ENCODE measurements at places on chromosomes 6 and 20.

GRCh38 chr6:122730775-122731386, 48.6 kb upstream of the FABP7 start:
- DNase-seq = peak; percentile 32

DNA sequence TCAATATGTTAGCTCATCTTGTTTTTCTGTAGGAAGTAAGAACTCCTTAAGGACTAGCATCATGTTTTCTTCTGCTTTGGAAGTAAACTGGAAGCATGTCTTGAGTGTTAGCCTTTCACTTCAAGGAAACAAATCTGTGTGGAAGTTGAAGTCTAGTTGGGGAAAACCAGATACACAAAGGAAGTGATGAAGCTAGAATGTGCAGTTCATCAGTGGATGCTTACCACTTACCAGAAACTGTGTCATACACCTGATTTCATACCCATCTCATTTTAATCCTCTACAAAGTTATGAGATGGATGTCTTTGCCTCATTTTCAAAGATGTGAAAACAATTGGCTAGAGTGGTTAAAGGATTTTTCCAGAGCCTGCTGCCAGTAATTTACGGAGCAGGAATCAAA, 75.8 kb downstream of the TMEM170B start:
- DNase-seq = no peak

DNA sequence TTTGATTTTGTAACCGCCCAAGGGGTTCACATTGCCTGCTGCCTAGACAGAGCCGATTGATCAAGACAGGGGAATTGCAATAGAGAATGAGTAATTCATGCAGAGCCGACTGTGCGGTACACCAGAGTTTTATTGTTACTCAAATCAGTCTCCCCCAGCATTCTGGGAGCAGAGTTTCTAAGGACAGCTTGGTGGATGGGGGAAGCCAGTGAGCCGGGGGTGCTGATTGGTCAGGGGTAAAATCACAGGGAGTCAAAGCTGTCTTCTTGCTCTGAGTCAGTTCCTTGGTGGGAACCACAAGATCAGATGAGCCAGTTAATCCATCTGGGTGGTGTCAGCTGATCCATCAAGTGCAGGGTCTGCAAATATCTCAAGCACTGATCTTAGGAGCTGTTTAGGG, 60.0 kb upstream of the EZR start:
- DNase-seq = peak; percentile 49

- DNase-seq = no peak
Measured at GRCh38 chr6:138824482-138825144, 28.7 kb downstream of the ECT2L start.

DNA sequence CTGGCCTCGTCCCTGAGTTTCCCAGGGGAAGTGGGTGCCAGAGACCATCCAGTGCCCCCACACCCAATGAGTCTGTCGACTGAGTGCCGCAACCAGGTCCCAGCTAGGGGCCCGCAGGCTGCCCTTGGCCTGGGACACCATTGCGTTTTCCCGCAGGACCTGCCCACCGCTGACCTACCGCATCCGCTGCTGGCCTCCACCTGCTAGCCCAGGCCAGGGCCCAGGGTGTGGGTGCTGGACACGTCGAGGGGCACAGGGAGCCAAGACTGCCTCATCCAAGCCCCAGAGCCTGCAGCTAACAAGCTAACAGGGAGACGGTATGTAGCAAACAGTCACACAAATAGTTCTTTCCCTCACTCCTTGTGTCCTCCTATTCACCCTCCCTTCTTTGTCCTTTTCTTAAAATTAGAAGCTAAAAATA, 97.7 kb downstream of the TMEM242 start:
- no peak for DNase-seq

DNA sequence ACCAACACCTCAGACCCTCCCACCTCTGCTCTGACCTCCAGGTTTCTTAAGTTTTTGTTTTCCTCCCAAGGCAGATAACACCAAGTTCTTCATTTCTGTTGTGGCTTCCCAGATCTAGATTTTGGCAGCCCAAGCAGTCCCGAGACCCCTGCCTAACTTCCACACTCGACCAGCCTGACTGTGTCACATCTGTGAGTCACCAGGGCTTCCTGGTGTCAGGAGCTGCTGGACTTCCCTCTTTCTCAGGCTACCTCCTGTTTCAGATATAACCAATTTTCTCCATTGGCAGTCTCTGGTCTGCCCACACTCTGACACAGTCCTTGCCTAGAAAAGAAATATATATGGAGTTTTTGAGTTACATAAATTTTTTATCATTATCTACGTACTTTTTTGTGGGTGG, 46.1 kb upstream of the CCN6 start:
- no peak for DNase-seq

DNA sequence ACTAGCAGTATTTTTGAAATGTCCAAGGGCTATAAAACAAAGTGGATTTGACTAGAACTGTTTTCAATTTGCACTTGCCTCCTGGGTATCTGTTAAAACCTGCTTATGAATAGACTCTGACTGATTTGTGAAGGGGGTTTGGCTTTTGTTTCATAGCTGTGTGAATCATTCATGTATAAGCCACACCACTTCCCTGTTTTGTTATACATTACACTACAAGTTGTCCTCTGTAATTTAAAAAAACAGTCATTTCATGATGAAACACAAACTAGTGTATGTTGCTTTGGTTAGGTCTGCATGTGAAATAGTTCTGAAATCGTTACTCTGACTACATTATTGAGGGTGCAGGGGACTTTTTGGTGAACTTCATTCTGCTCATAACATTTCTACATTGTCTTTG, 121.7 kb downstream of the NKAIN2 start:
- no peak for DNase-seq

- no peak for DNase-seq
Measured at GRCh38 chr20:50188879-50189680, 1.6 kb upstream of the CEBPB start.

DNA sequence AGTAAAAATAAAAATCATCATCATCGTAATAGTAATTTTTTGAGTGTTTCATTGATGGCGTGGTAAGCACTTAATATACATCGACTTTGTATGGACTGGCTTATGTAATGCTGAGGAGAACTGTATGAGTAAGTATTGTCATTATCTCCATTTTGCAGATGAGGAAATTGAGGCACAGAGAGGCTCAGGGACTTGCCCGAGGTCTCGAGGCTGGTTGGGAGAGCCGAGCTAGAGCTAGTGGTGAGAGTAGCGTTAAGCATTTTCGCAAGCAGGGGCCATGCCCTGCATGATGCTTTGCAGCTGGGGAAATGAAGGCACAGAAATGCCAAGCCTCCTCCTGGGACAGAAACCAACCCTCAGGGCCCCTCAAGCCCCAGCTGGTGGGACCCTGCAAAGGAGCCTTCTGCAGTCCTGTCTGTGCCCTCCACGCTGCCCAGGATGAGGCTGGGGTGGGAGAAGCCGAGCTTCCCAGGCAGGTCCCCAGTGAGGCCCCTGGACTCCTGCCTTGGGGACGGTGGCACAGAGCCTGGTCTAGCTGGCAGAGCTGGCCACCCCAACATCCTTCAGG, 31.1 kb upstream of the STX16 start:
- DNase-seq = no peak

GRCh38 chr6:45212976-45213375, 115.2 kb upstream of the RUNX2 start:
- no peak for DNase-seq

- no peak for DNase-seq
Measured at GRCh38 chr6:111686249-111686931, 80.7 kb upstream of the TRAF3IP2 start.

GRCh38 chr6:43115365-43115764, 39.3 kb downstream of the PTK7 start:
- no peak for DNase-seq

- peak; percentile 58 for DNase-seq
Measured at GRCh38 chr20:44388466-44389023, 33.0 kb downstream of the HNF4A start.

- DNase-seq = no peak
Measured at GRCh38 chr20:45647441-45648050, 16.5 kb upstream of the WFDC9 start.

DNA sequence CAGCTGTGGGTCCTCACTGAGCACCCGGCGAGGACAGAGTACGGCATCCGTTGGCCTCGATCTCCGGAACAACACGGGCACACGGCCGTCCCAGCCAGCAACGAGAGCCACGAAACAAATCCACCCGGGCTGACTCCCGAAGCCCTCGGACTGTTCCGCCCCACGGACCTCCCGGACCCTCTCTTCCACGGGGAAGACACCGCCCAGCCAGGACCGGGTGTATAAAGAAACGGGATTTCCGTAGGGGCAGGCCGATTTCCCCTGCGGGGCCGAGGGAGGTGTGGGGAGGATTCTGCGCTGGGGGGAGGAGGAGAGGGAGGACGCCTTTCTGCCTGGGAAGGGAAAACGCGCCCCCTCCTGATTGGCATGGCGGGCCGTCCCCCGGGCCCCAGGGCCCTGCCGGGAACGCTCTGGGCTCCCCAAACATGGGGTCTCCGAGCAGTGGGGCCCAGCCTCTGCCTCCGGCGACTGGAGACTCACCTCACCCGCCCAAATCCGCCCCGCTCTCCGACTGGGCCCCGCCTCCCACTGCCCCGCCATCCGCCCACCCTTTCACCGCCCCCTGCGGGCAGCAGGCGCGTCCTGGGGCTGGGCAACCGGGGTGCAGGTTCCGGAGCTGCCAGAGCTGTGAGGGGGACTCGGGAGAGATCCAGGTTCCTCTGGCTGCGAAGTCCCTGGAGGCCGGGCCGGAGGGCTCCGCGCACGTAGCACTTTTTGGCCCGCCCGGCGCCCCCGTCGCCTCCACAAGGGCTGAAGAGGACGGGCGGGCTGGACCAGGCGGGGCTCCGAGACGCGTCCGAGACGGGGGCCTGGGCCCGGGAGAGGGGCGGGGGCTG, 679 bp upstream of the PPDPF start:
- peak; percentile 67 for DNase-seq

- no peak for DNase-seq
Measured at GRCh38 chr6:29760328-29760727, 37.1 kb downstream of the HLA-F start.

DNA sequence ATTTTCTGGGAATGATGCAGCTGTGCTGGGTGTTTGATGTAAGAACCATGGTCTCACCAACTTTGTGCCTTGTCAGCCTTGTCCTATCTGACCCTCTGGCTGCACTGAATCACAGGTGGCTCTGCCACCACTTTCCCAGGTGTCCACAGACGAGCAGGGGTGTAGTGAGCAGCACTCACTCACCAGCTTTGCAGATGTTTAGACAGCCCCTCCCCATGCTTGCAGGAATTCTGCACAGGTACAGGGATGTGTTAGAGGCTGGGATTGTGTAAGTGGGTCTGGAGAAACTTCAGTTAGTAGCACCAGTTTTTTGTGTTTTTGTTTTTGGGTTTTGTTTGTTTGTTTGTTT, 88.2 kb upstream of the NAA20 start:
- no peak for DNase-seq

GRCh38 chr6:158529629-158530028, 30.3 kb upstream of the TMEM181 start:
- DNase-seq = no peak

GRCh38 chr20:60281295-60281694, 323.1 kb downstream of the CDH26 start:
- DNase-seq = no peak

GRCh38 chr6:14194483-14194882, 76.9 kb downstream of the CD83 start:
- DNase-seq = no peak

GRCh38 chr6:62746161-62746560, 460.1 kb upstream of the KHDRBS2 start:
- no peak for DNase-seq

DNA sequence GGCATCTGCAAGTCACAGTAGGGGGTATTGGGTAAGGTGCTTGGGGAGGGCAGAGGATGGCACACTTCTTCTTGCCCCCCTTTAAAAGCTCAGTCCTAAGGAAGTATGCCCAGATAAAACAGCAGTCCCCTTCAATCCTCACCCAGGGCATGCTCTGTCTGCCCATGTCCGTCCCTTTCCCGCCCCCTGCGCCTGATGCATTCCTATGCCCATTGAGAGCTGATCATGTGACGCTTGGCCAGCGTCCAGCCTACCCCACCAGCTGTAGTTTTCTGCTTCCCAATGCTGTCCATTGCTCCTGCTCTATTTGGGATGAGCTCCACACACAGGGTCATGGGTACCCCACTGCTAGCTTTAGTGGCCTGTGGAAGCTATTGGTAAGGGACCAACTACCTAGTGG, 8.3 kb downstream of the SIGLEC1 start:
- DNase-seq = no peak

DNA sequence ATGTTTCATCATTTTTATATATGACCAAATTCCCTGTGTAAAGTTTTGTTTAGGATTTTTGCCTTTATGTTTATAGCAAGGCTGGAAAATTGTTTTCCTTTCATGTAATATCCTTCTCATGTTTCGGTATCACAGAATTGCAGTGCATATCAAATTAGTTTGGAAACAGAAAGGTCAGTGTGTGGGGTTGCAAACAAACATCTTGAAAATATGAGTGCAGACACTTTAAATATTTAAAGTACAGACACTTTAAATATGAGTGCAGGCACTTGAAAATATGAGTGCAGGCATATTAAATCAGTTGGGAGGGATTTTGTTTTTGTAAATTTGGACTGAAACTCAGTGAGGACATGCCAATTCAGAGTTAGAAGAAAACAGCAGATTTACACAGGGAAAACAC, 6.5 kb downstream of the SLPI start:
- DNase-seq = no peak

Measured in CD4-positive, alpha-beta T cell treated with Interleukin-2 at 100 ng/mL for 4 hours (primary cell).